Type B pancreatic cell (in vitro differentiated cells): ENCODE measurements at places on chromosomes 2 and 18. TPM values are rescaled to one million over a fixed set of nuclear protein-coding genes. Genes with fewer than 3 reads are reported as not detected.

DNA sequence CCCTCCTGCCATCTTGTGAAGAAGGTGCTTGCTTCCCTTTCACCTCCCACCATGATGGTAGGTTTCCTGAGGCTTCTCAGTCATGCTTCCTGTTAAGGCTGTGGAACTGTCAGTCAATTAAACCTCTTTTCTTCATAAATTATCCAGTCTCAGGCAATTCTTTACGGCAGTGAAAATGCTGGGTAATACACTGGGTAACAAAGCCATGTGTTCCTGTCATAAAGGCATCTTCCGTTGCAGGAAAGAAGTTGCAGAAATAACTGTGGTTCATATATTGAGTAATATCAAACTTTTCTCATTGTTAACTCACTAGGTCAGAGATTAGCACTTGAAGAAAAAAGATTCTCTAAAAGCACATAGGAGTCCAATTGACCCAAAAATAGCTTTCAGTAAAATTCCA is 163.9 kb upstream of the HNMT start:
- DNase-seq = no peak
- H3K4me3 ChIP-seq = no peak overlapping the region
- H3K27me3 ChIP-seq = no peaks in the 10 kb centered on the region
- H3K27ac ChIP-seq = no peak overlapping the region

- H3K36me3 ChIP-seq = peaks cover 16% of the 10 kb centered on the region
- H3K27me3 ChIP-seq = no peaks in the 10 kb centered on the region
- H3K27ac ChIP-seq = peak overlapping the region; percentile 98
Measured at GRCh38 chr2:149587950-149588487, 444 bp upstream of the MMADHC start.

GRCh38 chr2:141582213-141582612 is 548.6 kb downstream of the LRP1B start:
- no peak overlapping the region for H3K27ac ChIP-seq
- no peaks in the 10 kb centered on the region for H3K27me3 ChIP-seq
- DNase-seq = no peak
- H3K4me3 ChIP-seq = no peak overlapping the region

The HK2 gene
- total RNA-seq = 13.3 and 27.6 TPM in 2 replicates

The DYSF gene
- 1.7 and 4.2 TPM in 2 replicates for total RNA-seq
